ENCODE measurements at places on chromosomes 2 and 18.
A peak's percentile ranks its signal among the peaks of the same experiment; 100 is the strongest.

GRCh38 chr2:207697411-207697810, 14.0 kb upstream of the CCNYL1 start:
- no peak for DNase-seq

DNA sequence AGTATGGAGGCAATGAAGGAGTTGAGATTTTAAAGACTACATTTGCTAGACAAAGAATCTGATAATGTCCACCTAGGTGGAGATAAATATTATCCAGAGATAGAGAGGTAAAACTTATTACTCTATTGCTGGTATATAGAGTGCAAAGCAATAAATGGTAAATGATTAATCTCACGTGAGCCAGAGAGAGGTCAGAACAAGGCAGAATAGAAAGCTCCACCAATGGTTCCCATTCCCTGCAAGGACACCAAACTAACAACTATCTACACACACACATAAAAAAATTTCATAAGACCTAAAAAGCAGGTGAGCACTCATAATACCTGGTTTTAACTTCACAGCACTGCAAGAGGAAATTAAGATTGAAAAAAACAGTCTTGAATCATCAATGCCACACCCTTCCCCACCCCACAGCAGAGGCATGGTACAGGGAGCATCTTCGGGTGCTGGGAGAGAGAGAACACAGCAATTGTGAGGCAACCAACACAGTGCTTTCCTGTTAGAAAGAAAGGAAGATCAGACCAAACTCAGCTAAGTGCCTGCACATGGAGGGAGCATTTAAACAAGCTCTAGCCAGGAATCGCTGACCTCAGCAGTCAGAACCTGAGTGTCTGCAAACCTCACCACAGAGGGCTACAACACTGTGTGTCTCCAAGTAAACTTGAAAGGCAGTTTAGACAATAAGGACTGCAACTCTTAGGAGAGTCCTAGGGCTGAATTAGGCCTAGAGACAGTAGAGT, 1432.6 kb upstream of the TMEFF2 start:
- no peak for DNase-seq

DNA sequence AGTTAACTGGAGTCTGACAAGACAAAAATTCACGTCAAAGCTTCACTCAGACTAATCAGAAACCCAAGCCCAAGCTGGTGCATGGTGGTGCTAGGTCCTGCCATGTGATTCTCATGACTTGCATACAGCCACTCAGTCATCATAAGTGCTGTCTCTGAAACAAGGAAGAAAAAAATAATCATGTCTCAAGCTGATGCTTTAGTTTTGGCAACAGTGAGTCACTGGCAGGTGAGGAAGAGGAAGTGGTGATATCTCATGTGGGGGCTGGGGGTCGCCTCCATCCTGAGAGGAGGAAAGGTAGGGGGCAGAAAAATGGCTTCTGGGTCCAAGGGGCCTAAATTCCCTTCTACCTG, 136.3 kb downstream of the TMEM163 start:
- no peak for DNase-seq

- peak; percentile 11 for DNase-seq
These were observed 64.7 kb downstream of the CCDC148 start for GRCh38 chr2:158391876-158392275.

DNA sequence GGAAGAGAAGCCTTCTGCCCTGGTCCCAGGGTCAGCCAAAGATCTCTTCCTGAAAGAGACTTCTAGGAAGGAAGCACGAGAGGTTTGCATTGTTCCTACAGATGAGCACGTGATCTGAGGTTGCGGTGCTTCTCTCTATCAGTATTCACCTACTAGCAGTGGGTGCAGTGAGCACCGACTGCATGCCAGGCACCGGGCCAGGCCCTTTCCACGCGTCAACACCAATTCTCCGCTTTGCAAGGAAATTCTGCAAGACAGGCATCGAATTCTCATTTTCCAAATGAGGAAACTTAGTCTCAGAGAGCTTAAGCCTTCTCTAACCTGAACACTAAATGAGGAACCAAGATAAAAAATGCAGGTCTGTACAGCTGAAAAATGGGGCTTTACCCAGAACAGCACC, 151.5 kb upstream of the MYCN start:
- no peak for DNase-seq

GRCh38 chr2:28758459-28758858, 6.8 kb downstream of the PPP1CB start:
- no peak for DNase-seq

GRCh38 chr2:235366390-235366789, 127.5 kb upstream of the AGAP1 start:
- no peak for DNase-seq

DNA sequence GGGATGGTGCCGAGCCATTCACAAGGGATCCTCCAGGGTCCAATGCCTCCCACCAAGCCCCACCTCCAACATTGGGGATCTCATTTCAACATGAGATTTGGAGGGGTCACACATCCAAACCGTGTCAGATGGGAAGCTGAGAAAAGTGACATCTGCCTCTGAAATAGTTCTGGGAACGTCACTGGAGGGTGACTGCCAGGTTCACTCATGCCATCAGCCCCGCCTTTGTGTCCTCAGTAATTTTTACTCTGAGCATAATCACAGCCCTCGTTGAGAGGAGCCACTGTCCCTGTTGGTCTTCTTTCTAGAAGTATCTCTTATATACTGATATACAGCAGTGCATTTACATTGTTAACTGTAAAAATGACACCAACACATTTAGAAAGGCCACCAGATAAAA, 67.4 kb downstream of the KLHL29 start:
- DNase-seq, result no peak

DNA sequence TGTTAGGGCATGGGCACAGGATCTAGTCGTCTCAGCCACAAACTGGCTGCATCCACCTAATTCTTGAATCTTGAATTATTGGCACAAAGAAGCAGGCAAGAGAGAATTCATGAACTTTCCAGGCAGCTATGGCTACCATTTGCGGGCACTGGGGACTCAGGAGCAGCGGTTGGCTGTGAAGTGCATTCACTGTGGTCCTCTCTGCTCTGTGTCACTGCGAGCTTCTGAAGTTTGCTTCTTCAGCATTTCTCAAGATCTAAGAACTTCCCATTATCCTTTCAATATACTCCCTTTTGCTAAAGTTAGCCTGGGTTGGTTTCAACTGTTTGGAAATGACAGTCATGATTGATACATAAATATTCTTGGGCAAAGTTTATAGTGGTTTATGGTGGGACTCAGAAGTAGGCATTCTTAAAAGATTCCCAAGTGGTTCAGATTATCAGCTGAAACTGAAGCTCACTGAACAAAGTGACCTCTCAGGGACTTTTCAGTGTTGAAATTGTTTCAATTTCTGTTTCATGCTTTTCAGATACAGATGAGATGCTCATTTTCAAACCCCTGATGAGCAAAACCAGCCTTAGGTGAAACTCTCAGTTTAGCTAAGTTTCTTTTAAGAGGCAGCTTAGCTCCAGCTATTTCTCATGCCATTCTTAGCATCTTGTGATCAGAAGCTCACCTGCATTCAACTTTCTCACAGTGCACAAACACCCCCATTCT, 1258.3 kb upstream of the GYPC start:
- no peak for DNase-seq

- DNase-seq, result no peak
These were observed 12.2 kb upstream of the ACKR3 start for GRCh38 chr2:236557306-236558030.

DNA sequence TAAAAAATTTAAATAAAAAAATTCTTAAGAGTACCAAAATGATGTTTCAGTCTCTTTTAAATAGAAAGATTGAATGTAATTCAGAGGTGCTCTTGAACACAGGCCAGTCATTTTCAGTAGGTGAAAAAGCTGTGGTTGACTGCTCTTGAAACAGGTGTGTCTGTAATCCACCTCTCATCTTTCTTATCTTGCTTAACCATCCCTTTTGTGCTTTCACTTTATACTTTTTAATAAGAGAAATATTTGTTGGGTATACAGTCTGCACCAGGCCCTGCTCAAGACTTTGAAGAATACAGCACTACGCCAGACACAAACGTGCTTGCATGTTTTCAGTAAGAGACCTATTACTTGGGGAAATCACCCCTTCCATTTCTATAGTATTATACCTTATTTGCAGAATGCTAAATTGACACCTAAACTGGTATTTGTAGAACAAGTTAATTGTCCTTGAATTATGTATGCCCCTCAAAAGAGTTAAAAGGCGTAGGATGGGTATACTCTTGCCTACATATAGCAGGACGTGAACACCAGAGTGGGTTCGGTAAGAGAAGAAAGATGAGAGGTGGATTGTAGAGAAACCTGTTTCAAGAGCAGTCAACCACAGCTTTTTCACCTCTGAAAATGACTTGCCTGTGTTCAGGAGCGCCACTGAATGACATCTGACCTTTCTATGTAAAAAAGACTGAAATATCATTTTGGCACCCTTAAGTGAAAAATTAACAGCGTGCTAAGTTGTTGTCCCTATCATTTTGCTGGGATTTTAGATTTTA, 4.0 kb upstream of the RTN4 start:
- peak; percentile 38 for DNase-seq

DNA sequence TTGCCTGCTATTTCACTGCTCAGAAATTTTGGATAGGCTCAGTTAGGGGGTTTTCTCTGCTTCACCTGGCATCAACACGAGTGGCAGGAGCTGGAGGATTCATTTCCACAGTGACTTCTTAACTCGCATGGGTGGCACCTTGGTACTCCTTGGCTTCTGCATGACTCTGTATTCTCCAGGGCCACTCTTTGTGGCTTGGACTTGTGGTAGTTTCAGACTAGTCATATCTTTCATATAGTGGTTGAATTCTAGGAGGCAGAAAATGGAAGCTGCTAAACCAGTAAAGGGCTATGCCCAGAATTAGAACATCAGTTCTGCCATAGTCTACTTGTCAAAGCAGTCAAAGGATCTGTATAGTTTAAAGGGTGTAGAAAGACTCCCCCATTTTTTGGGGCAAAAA, 6.8 kb downstream of the MAIP1 start:
- DNase-seq, result no peak

GRCh38 chr2:108910541-108911396, 78.3 kb downstream of the EDAR start:
- DNase-seq, result no peak

DNA sequence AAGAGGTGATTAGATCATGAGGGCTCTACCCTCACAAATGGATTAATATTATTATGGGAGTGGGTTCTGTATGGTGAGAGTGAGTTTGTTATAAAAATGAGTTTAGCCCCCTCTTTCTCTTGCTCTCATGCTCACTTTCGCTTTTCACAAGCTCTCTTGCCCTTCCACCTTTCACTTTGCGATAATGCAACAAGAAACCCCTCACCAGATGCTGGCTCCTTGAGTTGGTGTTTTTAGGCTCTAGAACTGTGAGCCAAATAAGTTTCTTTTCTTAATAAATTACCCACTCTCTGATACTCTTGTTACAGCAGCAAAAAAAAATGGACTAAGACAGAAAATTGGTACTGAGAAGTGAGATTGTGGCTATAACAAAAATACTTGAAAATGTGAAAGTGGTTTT, 106.5 kb downstream of the EHBP1 start:
- no peak for DNase-seq

- no peak for DNase-seq
These were observed 149.6 kb upstream of the APCDD1 start for GRCh38 chr18:10304853-10305252.

GRCh38 chr2:77484026-77484425, 38.1 kb downstream of the LRRTM4 start:
- DNase-seq, result no peak

DNA sequence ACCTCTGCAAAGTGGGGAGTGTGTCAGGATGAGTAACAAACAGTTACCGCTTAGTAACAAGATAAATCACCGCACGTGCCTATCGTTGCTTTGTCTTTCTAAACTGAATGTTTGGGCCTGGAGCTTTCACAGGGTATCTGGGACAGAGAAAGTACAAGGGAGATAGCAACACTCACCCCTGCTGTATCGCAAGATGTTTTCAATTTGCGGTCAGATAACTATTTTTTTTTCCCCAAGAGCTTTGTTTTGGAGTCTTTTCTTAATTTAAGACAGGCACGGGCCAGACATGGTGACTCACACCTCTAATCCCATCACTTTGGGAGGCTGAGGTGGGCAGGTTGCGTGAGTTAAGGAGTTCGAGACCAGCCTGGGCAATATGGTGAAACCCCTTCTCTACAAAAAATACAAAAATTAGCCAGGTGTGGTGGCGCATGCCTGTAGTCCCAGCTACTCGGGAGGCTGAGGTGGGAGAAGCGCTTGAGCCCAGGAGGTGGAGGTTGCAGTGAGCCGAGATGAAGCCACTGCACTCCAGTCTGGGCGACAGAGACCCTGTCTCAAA, 146.6 kb downstream of the GBX2 start:
- DNase-seq, result no peak

- DNase-seq, result no peak
These were observed 6.7 kb upstream of the B3GNT2 start for GRCh38 chr2:62189196-62189595.

GRCh38 chr2:128304715-128305554, 13.7 kb downstream of the HS6ST1 start:
- no peak for DNase-seq

DNA sequence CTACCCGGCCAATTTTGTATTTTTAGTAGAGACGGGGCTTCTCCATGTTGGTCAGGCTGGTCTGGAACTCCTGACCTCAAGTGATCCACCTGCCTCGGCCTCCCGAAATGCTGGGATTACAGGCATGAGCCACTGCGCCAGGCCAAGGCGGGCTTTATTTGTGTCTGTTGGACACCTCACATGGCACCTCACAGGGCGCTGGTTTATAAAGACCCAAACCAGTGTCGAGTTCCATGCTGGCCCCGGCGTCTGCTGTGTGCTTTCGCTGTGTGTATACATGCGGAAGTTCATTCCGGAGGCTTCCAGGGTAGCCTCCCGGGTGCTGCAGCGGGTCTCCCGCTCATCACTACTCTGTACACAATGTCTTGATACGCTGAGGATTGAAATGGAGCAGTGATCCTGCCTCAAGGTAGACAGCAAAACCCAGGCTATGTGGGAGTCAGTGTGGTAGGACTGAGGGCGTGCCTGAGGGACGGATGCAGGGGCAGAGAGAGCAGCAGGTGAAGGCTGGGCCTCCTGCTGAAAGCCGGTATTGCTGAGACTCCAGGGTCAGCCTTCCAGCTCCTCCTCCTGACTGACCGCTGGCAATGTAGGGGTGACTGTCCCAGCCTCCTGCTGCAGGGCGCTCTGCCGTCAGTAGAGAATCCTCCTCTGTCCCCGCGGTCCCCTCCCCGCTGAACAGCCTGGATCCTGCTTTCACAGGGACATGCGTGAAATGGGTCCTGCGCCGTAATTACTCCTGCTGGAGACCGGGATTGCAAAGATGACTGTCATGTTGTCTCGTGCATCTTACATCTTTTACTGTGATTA, 22.7 kb downstream of the LDLRAD4 start:
- DNase-seq, result no peak

- no peak for DNase-seq
These were observed 71.4 kb upstream of the CXCR4 start for GRCh38 chr2:136189221-136189782.
